ENCODE measurements at places on chromosomes 1 and 21.

DNA sequence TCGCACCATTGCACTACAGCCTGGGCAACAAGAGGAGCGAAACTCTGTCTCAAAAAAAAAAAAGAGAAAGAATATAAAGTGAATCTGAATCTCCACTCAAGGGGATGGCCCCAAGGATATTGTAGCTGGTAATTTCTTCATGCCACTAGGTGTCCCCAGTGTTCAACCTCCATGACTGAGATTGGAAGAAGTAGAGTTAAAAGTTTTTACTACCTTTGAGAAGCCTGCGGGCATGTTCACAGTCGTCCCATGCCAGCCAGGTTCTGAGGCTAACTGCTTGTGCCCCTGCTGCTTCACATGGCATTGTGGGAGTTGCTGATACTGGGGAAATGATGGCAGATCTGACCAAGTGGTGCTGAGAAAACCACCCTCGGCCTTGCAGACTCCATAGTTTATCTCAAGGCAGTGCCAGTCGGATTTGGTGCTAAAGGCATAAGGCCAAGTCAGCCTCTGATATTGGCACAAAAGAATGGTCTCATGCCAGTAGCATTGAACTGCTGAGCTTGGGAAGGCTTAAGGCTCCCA lies 10.8 kb upstream of the SHISA4 start:
- 0 out of 2 replicates have a peak, but pooled peaks cover 5% of the 10 kb centered on the region for H3K36me3 ChIP-seq
- DNase-seq: peak; percentile 58
- no peak overlapping the region for H3K27ac ChIP-seq
- H3K27me3 ChIP-seq: no peaks in the 10 kb centered on the region

- DNase-seq: no peak
- H3K27ac ChIP-seq: no peak overlapping the region
- H3K27me3 ChIP-seq: no peaks in the 10 kb centered on the region
Measured at GRCh38 chr1:12157366-12158231, 9.2 kb upstream of the TNFRSF1B start.

- no peaks in the 10 kb centered on the region for H3K4me1 ChIP-seq
- H3K4me3 ChIP-seq: no peak overlapping the region
- DNase-seq: no peak
- no peaks in the 10 kb centered on the region for H3K27me3 ChIP-seq
- H3K36me3 ChIP-seq: no peaks in the 10 kb centered on the region
- no peak overlapping the region for H3K27ac ChIP-seq
Measured at GRCh38 chr21:39094847-39095579, 88.2 kb downstream of the PSMG1 start.

GRCh38 chr1:227558732-227559262 lies 4.6 kb upstream of the ZNF678 start:
- H3K4me3 ChIP-seq: no peak overlapping the region
- no peak overlapping the region for H3K27ac ChIP-seq
- H3K4me1 ChIP-seq: no peaks in the 10 kb centered on the region
- H3K27me3 ChIP-seq: no peaks in the 10 kb centered on the region
- no peak for DNase-seq

- H3K27ac ChIP-seq: no peak overlapping the region
- H3K27me3 ChIP-seq: no peaks in the 10 kb centered on the region
- no peak overlapping the region for H3K4me3 ChIP-seq
- no peaks in the 10 kb centered on the region for H3K36me3 ChIP-seq
- H3K4me1 ChIP-seq: no peaks in the 10 kb centered on the region
- no peak for DNase-seq
Measured at GRCh38 chr1:63787875-63788274, 14.1 kb downstream of the ROR1 start.

- no peaks in the 10 kb centered on the region for H3K27me3 ChIP-seq
- H3K4me1 ChIP-seq: peaks cover 5% of the 10 kb centered on the region
- no peak overlapping the region for H3K27ac ChIP-seq
Measured at GRCh38 chr1:147238053-147238902, 4.2 kb upstream of the CHD1L start.

- H3K27me3 ChIP-seq: no peaks in the 10 kb centered on the region
- no peak for DNase-seq
- no peaks in the 10 kb centered on the region for H3K36me3 ChIP-seq
Measured at GRCh38 chr1:41647221-41648135, 163.0 kb upstream of the EDN2 start.

- no peak overlapping the region for H3K4me3 ChIP-seq
- no peaks in the 10 kb centered on the region for H3K27me3 ChIP-seq
- H3K4me1 ChIP-seq: no peaks in the 10 kb centered on the region
- H3K36me3 ChIP-seq: no peaks in the 10 kb centered on the region
- DNase-seq: no peak
- no peak overlapping the region for H3K27ac ChIP-seq
Measured at GRCh38 chr1:217109928-217110327, 386.7 kb upstream of the ESRRG start.
